Cerebellar cortex (tissue), 1 donor: ENCODE measurements at places on chromosomes 2 and 18.

DNA sequence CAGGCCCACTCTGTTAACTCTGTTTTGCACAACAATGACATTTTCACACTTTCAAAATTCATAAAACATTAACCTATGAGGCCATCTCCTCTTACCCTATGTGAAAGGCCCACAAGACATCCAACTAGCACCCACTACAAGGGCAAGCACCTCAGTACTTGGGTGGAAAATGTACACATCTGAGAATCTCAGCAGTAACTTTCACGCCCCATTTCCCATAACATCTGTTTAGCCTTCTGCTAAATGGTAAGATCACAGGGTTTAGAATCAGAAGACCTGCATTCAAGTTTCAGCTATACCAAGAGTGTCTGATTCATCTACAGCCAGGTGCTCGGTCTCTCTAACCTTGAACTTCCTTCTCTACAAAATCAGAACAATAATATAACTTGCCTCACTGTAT lies 89.2 kb downstream of the SP100 start:
- no peak for DNase-seq

DNA sequence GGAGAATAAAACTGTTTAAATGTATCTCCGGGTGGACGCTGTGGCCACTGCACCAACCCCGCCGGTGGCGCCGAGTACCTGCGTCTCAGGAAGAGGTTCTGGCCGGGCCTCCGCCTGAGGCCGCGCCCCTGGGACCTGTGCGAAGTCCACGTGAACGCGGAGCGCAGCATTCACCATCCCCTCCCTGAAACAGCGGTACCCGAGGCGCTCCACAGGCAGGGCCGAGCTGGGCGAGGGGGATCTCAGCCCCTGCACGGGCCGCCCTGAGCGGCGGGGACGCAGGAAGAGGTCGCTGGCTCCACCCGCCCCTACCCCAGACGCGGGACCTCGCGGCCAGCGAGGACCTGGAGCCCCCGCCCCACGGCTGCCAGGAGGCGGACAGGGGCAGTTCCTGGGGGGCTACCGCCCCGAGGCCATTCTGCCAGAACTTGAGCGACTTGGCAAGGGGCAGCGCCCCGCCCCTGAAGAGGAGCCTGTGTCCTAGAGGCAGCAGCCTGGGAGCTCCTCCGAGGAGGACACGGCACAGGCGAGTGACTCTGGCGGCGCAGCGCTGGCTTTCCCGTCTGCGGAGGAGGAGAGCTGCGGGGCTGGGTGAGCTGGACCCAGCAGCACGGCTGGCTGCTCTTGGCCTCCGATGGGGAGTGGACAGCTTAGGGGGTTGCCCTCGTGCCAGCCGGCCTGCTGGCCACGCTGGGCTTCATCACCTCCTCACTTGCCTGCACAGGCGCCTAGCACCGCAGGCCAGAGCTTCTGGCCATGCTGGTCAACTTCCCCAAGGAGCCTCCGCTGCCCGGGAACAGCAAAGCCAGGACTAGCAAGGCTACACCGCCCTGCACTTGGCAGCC lies 9.7 kb upstream of the TEKT4 start:
- DNase-seq = no peak

- no peak for DNase-seq
Observed at GRCh38 chr2:15867194-15868171, 72.9 kb upstream of the MYCN start.

DNA sequence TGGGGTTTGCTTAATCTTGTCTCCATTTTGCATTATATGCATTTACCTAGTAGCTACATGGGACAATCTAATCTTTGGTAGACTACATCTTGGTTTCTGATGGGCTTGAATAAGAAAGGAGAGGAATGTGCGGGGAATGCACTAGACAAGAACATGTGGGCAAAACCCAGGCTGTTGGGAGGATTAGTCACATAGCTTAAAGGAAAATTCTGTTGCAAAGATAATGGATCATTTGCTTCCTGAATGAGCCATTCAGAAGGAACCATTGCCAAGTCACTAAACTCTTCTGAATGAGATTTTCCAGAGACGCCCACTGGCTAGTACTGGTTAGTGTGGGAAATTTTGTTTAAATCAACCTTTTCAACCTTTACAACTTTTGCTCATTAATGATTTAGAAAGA lies 84.8 kb downstream of the OSBPL6 start:
- DNase-seq = no peak

GRCh38 chr18:5894611-5895298 lies 567 bp downstream of the TMEM200C start:
- DNase-seq = no peak
